ENCODE measurements at places on chromosomes 7 and 10.

GRCh38 chr10:44462338-44462914 lies 77.5 kb upstream of the CXCL12 start:
- no peak for DNase-seq

- DNase-seq = no peak
These were observed 72.2 kb upstream of the EFCAB10 start for GRCh38 chr7:105653441-105654005.

DNA sequence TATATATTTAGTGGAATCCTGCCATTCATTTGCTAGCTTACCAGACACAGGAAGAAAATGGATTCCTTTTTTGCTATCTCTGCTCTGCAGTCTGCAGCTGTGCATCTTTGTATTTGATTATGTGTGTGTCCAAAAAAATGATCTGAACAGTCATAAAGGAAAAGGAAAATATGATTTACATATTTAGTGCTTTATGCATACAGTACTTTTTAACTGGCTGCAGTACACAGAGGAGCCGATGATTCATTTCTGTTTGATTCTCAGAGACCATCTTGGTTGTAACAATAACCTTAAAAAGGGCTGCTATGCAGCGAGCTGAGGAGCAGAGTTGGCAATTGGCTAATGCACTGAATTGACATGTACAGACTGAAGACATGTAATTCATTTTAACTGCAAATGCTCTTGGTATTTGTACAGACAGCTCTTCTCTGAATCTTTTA lies 151.3 kb upstream of the FZD1 start:
- no peak for DNase-seq

- DNase-seq = no peak
These were observed 7.2 kb downstream of the PYROXD2 start for GRCh38 chr10:98407744-98408241.

GRCh38 chr10:122647383-122647968 lies 52.2 kb downstream of the C10orf120 start:
- no peak for DNase-seq

DNA sequence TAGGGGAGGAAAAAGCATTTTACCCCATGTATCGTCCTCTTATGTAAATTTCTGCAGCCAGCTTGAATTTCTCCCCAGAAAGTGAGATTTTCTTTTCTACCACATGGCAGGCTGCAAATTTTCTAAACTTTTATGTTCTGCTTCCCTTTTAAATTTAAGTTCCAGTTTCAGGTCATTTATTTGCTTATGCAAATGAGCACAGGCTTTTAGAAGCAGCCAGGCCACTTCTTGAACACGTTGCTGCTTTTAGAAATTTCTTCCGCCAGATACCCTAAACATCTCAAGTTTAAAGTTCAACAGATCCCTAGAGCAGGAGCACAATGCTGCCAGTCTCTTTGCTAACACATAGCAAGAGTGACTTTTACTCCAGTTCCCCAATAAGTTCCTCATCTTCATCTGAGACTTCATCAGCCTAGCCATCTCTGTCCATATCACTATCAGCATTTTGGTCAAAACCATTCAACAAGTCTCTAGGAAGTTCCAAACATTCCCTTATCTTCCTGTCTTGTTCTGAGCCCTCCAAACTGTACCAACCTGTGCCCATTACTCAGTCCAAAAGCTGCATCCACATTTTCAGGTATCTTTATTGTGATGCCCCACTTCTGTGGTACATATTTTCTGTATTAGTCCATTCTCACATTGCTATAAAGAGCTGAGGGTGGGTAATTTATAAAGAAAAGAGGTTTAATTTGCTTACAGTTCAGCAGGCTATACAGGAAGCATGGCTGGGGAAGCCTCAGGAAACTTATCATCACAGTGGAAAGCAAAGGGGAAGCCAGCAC lies 16.3 kb downstream of the EZH2 start:
- DNase-seq = no peak

- DNase-seq = no peak
These were observed 45.0 kb upstream of the STK17A start for GRCh38 chr7:43537765-43538403.

DNA sequence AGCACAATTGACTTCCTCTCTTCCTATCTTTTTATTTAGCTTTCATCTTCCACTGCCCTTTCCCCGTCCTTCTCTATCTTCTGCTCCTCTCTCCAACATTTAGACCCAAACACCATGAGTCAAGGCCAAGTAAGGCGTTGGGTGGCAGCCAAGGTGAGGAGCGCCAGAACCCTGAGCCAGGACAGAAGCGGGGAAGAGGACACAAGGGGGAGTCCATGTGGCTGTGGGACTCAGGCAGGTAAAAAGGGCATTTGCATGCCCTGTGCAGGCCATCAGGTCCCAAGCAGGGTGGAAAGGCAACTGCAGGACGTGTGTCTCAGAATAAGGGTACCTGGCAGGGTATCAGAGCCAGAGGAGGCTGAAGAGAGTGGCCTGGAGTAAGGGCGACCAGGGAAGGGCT lies 192.4 kb upstream of the PFKP start:
- no peak for DNase-seq

- DNase-seq = no peak
These were observed 67.0 kb downstream of the PPP1R9A start for GRCh38 chr7:94974423-94974822.

DNA sequence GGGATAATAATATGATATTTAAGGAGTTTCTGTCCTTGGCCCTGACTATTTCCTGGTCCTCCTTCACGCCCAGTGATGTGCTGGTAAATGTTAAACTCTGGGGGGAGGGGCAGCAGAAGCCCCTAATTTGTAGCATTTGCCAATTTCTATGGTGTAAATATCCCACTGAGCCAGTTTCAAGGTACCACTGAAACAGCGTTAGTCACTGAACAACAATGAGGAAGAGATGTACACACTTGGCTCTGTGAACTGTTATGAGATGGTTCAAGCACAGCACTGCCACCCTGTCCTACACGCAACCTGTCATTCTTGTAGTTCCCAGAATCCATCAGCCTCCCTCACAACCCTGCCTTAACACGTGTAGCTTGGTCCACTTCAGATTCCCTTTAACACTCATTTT lies 39.8 kb downstream of the MET start:
- no peak for DNase-seq

Measured in T-helper 17 cell (primary cell).